ENCODE measurements at places on chromosomes 5 and 9. TPM values are rescaled to one million over a fixed set of nuclear protein-coding genes. Genes with fewer than 3 reads are reported as not detected.

The OSMR gene
- not detected for total RNA-seq

The AMBP gene
- total RNA-seq: 0.29 TPM

The PDCD1LG2 gene
- not detected for total RNA-seq

The ARL10 gene
- total RNA-seq: 34.7 TPM

The C5orf58 gene
- not detected for total RNA-seq

The RABGAP1 gene
- total RNA-seq: 80.2 TPM

The KIF24 gene
- total RNA-seq: 0.78 TPM

The PCDHB7 gene
- total RNA-seq: 3.4 TPM

The LYSMD3 gene
- 7.8 TPM for total RNA-seq

The SLC45A2 gene
- total RNA-seq: 0.76 TPM

The WDR38 gene
- total RNA-seq: not detected

The ANXA6 gene
- total RNA-seq: 143 TPM

The GNA14 gene
- total RNA-seq: 0.32 TPM

The ATP10B gene
- total RNA-seq: not detected

The SLCO6A1 gene
- 1.6 TPM for total RNA-seq

The NREP gene
- total RNA-seq: 904 TPM

The RMRP gene
- total RNA-seq: 35,708 TPM

The PURA gene
- 4.1 TPM for total RNA-seq

The CDKN2B gene
- total RNA-seq: 0.93 TPM

The IFNA2 gene
- total RNA-seq: not detected

The FCN2 gene
- not detected for total RNA-seq

The MAMDC2 gene
- 0.22 TPM for total RNA-seq

The GPR151 gene
- total RNA-seq: not detected

Measured in glutamatergic neuron (in vitro differentiated cells).